ENCODE measurements at places on chromosomes 7 and 10. TPM values are rescaled to one million over a fixed set of nuclear protein-coding genes. Genes with fewer than 3 reads are reported as not detected.

BRAT1 gene
- total RNA-seq: 15.2 TPM

AGR3 gene
- not detected for total RNA-seq

SPDYE2 gene
- not detected for total RNA-seq

HOXA3 gene
- 0.26 TPM for total RNA-seq

PYROXD2 gene
- 4.4 TPM for total RNA-seq

ASB10 gene
- not detected for total RNA-seq

COPS6 gene
- total RNA-seq: 49.7 TPM

HOXA5 gene
- 0.77 TPM for total RNA-seq
